GM23248 (cell line): ENCODE measurements at places on chromosomes 6 and 20. TPM values are rescaled to one million over a fixed set of nuclear protein-coding genes. Genes with fewer than 3 reads are reported as not detected.
A peak's percentile ranks its signal among the peaks of the same experiment; 100 is the strongest.

DNA sequence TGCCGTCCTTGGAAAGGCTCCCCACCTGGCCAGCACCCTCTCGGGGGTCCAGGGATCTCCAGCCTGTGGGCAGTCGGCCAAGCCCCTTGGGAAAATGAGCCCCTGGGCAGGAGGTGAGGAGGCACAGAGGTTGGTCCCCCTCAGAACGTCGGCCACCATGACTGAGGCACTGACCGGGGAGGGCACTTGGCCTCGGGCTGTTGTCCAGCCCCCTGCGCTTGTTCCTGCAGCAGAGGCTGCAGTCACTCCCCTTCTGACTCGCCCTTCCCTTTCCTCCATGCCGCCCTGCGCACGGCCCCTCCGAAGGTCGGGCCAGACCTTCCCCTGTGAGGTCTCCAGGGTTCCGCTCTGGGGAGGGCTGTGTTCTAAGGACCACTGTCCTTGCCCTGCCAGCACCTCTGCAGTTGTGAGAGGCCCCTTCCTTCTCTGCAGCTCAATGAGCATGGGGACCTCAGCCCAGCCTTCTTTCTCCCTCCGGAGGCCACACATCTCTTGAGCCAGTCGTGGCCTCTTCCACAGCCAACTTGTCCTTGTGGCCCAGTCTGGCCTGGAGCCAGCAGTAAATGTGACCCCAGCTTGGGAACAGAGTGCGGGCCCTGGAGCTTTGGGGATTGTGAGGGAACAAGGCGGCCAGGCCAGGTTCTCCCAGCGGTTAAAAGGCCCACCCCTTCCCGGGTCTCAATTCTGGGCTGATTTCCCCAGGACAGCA is 195.5 kb downstream of the DLL1 start:
- no peak for DNase-seq

- no peak for DNase-seq
Measured at GRCh38 chr6:158826819-158827501, 7.8 kb upstream of the EZR start.

GRCh38 chr6:3162067-3162497 is 4.7 kb upstream of the TUBB2A start:
- DNase-seq: peak; percentile 82

DNA sequence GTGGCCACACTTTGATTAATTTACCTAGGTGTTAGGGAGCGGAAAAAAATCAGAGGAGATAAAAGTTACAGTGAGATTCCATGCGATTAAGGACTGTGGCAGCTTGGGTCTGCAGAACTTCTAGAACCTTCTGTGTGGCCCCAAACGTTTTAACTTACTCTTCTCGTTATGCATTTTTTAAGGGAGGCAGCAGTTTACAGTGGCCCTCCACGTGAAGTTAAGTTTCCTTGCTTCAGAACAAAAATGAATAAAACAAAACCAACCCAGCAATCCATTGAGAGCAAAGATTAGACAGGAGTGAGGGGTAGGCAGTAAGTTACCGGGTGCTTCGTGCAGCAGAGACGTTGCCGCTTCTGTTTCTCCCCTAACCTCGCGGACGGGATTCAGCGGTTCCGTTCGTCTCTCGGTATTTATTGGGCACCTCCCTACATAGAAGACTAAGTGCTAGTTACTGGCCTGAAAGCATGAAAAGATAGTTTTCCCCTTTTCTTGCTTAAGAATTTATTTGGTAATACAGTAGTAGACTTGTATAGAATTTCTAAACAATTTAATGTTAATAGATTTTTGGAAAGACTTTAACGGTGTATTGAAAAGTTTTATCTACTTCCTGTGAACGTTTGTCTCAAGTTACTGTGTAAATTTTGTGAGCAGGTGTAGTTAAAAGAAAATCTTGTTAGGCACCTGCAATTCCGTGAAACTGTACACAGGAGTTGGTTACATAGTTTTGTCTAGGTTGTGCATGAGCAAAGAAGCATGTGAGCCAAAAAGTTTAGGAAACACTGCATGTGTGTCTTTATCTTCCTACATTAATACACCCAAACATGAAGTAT is 1.1 kb downstream of the BAG2 start:
- DNase-seq: peak; percentile 60

DNA sequence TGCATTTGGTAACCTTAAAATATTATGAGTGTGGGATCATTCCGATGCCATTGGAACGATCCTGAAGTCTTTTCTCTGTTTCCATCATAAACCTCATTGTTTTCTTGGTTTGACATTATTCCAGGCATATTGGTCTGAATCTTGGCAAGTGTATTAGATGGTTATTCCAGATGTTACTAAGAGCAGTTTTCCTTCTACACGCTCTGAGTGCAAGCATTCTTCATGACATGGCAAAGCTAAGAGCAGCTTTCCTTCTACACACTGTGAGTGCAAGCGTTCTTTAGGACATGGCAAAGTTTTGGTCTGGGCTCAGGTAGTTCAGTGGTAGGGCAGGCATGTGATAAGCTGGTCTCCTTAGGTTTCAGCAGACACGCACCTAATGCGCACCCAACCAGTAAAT is 53.0 kb downstream of the SMOC2 start:
- DNase-seq: no peak

GRCh38 chr6:139534472-139535115 is 160.1 kb upstream of the CITED2 start:
- DNase-seq: no peak

- DNase-seq: no peak
Measured at GRCh38 chr6:30066082-30066481, 916 bp upstream of the PPP1R11 start.

DNA sequence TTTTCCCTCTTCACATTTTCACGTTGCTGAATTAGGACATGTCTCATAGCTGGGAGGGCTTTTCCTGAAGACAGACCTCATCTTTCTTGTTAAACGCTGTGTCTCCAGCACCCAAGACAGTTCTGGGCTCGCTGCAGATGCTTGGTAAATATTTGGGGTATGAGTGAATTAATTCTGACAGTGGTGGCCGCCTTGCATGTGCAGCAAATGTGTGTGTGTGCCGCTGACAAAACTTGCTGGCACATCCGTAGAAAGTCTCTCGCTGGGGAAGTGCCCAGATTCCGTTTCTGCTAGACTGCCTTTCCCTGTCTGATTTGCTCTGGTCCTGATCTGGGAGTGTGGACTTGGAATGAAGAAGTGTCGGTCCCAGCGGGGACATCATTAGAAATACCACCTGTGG is 48.2 kb upstream of the ZNFX1 start:
- peak; percentile 86 for DNase-seq

GRCh38 chr6:116373940-116374339 is 3.2 kb downstream of the DSE start:
- no peak for DNase-seq

GRCh38 chr20:32559205-32559752 is 25.9 kb downstream of the NOL4L start:
- no peak for DNase-seq

- no peak for DNase-seq
Measured at GRCh38 chr20:58267389-58268215, 39.1 kb upstream of the ANKRD60 start.

- DNase-seq: no peak
Measured at GRCh38 chr6:4405621-4406212, 270.3 kb upstream of the ECI2 start.

The MYMX gene
- not detected in 2 replicates for polyA plus RNA-seq

The OTOR gene
- not detected in 2 replicates for polyA plus RNA-seq

The ABHD16B gene
- not detected in 2 replicates for polyA plus RNA-seq

The RIPPLY2 gene
- not detected in 2 replicates for polyA plus RNA-seq

The SCAF8 gene
- polyA plus RNA-seq: 10.3 and 11.7 TPM in 2 replicates

The FRS3 gene
- polyA plus RNA-seq: 1.7 and 2.5 TPM in 2 replicates
